Caki2 (cell line): ENCODE measurements at places on chromosomes 11 and 22.
A peak's percentile ranks its signal among the peaks of the same experiment; 100 is the strongest.

DNA sequence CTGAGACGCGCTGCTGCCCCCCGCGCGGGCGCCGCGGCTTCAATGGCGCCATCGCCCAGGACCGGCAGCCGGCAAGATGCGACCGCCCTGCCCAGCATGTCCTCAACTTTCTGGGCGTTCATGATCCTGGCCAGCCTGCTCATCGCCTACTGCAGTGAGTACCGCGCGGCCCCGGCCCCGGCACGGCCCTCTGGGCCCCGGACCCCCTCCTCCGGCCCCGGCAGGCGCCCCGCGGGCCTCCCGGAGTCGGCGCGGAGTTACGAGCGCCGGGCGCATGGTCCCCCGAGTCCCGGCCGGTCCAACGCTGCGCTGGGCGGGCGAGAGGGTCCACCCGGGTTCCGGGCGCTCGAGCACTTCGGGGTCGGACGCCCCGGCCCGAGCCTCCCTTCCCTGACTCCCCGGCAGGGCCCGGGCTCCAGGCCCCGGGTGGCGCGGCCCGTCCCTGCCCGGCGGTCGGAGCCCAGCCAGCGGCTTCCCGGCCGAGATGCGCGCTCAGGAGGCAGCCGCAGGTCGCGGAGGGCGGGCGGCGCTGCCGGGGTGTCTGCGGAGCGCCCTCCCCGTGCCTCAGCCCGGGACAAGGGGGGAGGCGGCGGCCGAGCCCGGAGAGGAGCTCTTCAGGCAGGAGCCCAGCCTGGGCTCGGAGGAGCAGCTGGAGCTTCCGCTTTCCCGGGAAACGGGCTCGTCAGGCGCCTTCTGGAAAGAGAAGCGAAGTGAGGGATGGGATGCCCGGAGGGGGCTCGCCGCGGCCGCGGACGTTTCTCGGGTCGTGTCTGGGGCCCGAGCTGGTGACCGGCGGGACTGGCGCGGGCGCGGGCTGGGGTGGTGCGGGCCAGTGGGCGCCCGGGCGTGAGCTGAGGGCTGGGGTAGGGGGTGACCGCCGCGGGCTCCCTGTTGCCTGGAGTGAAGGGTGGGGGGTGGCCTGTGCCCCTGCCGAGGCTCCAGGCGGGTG lies 1337.8 kb downstream of the BRD1 start:
- DNase-seq = no peak

GRCh38 chr11:84224042-84224441 lies 937.9 kb upstream of the CCDC90B start:
- no peak for DNase-seq

GRCh38 chr22:30893434-30894370 lies 74.9 kb downstream of the MORC2 start:
- DNase-seq = no peak

DNA sequence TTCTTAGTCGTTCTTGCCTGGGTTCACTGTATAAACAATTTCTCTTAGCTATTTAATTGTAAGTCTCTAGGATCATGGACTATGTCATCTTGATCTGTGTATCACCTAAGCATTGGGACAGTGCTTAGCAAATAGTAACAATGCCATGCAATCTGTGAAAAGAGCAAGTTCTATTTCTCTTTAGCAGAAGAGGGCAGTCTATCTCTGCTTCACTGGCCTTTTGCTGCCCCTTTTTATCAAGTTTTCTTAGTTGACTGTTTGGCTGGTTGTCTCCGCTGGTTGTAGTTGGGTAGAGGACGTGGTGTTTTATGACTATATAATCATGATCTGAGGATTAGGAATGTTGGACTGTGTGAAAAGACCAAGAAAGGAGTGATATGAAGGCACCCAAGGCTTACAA lies 315.0 kb downstream of the JRKL start:
- no peak for DNase-seq

- no peak for DNase-seq
Observed at GRCh38 chr11:60241786-60242185, 1.2 kb downstream of the MS4A4E start.

- no peak for DNase-seq
Observed at GRCh38 chr22:49906799-49907290, 11.4 kb downstream of the ALG12 start.

DNA sequence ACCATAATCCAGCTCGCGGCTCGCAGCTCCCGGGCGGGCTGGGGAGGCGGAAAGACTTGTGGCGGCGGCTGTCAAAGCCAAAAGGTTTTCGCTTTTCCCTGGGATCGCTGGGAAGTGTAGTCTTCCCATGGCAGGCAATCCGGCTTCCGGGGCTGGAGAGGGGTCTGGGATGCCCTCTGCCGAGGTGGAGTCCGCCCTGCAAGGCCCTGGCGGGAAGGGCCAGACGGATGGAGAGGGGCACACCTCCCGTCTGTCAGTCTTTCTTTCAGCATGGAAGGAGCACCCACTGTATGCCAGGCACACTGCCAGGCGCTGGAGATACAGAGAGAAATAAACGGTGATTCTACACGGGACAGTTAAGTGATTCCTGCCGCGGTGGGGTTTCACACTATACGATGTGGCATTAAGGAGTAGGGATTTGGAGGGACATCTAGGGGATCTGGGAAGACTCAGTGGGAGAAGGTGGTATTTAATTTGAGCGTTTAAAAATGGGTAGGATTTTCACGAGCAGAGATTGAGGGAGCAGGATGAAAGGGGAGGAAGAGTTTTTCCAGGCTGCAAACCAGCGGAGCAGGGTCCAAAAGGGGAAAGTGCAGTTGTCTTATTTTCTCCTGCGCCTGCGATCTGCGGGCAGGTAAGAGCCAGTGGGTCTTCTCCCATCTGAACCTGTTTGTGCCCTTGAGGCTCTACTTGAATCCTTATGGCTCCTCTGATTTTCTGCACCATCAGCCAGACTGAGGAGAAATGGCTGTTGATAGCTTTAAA lies at the start of gene BACE1:
Gene BACE1 (minus strand): TSS at position 60 of the 765 bp plus-strand sequence. CDS start 461 bp downstream, outside the sequence.
- DNase-seq = peak; percentile 67

- no peak for DNase-seq
Observed at GRCh38 chr22:43252319-43252718, 65.4 kb upstream of the TTLL12 start.

DNA sequence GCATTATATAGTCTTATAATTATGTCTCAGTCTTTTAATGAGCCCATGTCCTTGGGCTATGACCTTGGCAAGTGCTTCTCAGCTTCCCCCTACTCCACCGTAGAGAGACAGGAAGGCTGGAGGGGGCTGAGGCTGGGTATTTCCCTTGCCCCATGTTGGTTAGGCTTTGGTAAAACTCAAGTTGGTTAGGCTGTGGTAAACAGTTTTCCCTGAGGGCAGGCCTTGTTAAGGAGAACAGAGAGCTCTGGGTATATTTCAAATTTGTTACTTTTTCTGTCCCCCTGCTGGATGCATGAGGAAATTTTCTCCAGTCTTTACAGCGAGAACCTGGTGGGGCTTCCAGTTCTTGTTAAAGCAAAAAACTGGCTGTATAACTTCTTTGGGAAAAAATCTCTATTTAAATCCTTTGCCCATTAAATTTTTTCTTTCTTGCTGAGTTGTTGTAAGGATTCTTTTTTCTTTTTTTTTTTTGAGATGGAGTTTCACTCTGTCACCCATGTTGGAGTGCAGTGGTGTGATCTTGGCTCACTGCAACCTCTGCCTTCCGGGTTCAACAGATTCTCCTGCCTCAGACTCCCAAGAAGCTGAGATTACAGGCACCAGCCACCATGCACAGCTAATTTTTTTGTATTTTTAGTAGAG lies 12.2 kb upstream of the DCHS1 start:
- DNase-seq = no peak

GRCh38 chr11:102971766-102972165 lies 16.2 kb upstream of the MMP13 start:
- no peak for DNase-seq

GRCh38 chr11:108223348-108224149 lies 682 bp downstream of the ATM start:
- no peak for DNase-seq

DNA sequence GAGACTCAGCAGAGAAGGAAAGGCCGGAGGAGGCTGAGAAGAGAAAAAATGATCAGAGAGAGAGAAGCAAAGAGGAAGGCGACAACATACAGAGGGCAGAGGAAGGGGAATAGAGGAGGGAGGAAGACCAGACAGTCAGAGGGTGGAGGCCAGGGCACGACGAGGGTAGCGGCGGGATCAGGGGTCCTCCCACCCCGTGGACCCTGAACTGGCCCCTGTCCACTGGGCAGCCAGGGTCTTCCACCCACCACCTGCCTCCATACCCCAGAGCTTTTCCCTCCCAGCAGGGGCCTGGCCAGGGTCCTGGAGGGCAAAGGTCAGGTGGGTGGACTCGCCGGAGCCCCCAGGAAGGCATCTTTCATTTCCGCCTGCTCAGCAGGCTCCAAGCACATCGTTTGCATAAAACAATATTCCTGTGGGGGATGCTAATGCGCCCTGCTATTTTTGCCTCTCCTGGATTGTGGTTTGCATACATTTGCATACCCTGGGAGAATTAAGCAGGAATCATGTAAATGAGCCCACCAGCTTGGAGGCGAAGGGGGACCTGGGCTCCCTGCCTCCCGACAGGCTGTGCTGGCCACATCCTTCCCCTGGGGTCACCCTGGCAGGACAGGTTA lies 394.1 kb downstream of the MN1 start:
- no peak for DNase-seq

DNA sequence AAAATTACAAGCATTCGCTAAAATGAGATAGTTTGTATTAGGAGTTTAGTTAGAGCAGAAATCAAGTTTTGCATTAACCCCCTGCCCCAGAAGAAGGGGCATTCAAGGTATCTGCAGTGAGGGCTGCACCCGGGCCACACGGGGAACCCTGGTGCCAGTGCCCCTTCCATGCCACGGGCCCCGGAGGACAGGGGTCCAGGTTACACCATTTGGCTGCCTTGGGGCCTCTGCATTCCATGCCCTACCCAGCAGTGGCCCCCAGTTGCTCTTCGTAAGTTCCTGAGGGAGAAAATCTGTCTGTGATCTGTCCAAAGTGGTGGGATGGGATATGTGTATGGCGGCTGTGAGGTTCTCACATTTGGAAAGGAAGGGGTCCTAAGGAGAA lies 16.8 kb upstream of the PANX2 start:
- no peak for DNase-seq

GRCh38 chr11:12769834-12770345 lies 95.7 kb downstream of the TEAD1 start:
- peak; percentile 68 for DNase-seq

GRCh38 chr22:50605613-50606074 lies 5.1 kb downstream of the MAPK8IP2 start:
- DNase-seq = no peak

DNA sequence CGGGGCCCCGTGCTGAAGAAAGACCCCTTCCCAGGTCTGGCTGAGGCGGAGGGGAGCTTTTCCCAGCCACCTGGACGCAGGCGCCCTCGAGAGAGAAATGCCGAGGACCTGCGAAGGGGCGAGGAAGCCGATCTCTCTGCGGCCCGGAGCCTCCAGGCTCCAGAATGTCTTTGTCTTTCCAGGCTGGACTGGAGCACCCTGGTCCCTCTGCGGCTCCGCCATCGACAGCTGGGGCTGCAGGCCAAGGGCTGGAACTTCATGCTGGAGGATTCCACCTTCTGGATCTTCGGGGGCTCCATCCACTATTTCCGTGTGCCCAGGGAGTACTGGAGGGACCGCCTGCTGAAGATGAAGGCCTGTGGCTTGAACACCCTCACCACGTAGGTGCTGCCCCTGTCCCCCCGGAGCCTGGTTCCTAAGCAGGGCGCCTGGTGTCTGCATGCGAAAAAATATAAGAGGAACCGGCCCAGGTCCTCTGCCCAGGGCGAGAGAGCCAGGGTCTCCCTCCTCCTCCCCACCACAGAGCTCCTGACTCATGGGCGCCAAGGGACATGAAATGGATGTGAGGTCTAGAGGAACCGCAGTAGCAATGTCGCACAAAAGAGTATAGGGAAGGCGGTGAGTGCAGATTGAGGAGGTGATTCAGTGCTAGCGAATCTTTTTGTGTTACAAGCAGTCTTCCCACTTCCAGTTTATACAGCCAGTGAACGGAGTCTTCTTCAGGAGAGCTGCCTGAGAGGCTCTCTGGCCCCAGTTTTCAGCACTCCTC lies 11.0 kb downstream of the GLB1L2 start:
- DNase-seq = no peak

- DNase-seq = no peak
Observed at GRCh38 chr11:129370715-129371114, 4.9 kb upstream of the BARX2 start.
